Right lung (tissue), 10 donors: ENCODE measurements at places on chromosomes 6 and 20.

DNA sequence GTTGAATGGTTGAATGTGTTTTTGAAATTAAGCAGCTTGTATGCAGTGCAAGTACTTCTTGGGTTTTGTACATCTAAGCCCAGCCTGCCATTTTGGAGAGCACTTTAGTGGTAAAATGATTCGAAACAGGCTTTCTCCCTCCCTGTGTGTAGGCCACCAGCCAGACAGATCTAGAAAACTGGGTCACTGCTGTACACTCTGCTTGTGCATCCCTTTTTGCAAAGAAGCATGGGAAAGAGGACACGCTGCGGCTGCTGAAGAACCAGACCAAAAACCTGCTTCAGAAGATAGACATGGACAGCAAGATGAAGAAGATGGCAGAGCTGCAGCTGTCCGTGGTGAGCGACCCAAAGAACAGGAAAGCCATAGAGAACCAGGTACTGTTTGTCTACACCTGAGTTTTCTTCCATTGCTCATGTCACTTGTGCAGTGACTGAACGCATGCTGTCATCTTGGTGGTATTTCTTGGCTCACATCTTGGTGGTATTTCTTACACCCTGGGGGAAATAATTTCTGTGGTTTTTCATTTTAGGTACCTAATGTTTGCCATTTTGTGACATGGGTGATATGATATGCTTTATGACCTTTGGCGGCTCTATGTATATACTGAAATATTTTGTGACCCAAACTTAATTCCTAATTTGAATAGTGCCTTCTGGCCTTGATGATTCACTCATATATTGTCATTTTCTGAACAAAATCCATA is 115.7 kb upstream of the CLDN20 start:
- no peak for DNase-seq

DNA sequence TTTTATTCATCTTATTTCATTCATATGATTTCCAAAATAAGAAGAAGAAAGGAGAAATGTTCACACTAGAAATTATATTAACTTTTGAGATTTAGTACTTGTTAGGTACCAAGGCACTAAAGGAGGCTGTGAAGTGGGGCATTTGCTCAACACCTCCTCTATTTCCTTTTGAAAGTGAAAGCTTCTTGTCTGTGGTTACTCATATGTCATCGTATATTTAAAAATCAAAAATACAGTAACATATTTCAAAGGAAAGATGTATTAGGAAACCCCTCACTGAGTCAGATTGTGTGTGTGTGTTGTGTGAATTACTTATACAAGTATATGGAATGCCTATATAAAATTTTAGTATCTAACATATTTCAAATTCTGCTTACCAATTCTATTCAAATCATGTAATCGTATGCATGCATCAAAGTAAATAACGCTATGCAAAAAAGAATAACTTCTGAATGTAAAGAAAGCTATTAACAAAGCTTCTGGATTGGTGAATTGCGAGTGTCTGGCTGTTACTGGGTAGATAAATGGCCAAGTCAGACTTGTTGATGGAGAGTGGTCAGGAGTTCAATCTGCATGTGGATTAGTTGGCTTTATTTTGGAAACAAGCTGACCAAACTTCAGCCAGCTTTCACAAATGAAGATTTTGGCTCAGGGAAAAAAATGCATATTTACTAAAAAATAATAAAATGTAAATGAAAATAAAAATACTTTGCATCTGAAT is 70.9 kb downstream of the PACRG start:
- DNase-seq, result no peak

- peak; percentile 44 for DNase-seq
These were observed 18.2 kb downstream of the GPX5 start for GRCh38 chr6:28543651-28544610.

- DNase-seq, result peak; percentile 19
These were observed 2.4 kb downstream of the MTCL3 start for GRCh38 chr6:127516662-127517273.

DNA sequence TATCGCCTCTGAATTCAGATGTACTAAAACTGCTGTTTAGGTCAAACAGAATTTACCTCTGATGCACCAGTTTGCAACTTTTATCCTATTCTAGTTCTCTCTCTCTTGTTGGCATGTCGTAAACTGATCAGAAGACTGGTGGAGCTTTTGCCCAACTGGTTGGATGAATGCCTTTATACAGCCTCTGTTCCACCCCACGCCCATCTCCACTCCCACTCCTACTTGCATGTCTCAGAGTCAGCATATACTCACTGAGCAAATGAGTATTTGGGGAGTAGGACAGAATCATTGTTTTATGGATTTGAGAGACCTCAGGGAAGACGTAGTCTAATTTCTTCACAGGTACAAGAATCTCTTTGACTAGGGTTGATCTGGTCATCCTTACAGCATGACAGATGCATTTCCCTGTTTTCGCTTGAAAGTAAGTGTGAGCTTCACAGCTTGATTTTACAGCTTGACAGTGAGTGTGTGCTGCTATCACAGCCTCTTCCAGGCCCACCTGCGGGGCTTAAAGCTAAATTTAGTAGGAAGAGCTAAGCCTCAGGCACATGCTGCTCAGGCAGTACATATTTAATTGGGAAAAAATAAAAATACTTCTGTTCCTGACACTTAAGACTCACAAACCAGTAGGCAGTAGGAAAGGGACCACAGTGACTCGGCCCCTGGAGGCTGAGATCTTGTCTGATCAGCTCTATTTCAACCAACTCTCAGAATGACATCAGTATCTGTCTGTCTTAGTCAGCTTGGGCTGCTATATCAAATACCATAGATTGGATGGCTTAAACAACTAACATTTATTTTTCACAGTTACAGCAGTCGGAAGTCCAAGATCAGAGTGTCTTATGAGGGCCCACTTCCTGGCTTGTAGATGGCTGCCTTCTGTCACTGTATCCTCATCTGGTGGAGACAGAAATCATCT is 30.4 kb downstream of the TRMT6 start:
- DNase-seq, result no peak

DNA sequence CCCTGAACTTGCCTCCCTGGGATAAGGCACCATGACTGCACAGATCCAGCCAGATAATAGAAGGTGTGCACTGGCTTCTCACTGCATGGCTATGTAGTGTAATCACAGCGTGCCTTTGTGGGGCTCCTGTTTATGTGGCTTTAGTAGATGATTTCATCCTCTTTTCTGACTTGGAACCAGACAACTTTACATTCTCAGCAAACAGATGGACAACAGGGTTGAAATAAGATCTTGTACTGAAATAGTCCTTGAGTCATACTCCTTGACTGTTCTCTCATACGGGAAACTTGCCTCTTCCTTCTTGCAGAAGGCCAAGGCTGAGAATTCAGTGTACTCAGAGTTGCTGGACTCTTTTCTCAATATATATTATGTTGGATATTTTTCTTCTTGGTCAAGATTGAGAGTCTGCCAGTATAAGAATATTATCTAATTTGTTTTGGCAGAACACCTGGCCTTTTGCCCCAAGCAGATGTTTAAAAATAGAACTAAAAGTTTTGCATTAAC is 25.0 kb upstream of the RNF144B start:
- no peak for DNase-seq

- DNase-seq, result no peak
These were observed 104.4 kb downstream of the NCR2 start for GRCh38 chr6:41439524-41440418.

DNA sequence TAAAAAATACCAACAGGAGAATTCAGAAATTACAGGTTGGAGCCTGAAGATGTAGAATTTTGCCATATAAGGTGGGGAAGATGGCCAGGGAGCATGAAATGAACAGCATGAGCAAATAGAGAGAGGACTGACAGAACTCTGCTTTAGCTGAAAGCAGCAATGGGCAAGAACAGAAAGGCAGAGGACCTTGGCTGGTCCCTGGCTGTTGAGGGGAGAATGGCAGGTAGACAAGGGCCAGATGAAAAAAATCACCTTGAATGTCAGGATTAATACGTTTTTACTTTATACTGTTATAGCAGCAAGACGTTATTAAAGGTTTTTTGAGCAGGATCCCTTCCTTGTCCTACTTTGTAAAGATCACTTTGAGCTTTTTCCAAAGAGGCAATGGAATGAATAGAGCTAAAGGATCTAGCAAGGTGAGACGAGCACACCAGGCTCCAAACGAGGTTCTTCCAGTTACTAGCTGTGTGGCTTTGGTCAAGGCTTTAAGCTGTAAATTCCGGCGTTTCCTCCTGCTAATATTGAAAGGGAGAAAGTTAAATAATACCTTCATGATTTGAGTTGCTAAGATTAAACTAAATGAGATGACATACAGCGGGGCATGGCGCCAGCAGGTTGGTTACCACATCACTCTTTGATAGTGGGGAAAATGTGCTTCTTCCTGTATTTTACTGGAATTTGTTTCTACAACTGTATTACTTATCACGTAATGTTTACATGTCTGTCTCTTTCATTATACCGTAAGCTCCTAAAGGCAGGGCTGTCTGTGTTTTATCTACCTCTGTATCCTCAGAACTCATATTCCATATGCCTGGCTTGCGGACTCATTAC is 776 bp downstream of the PPIL1 start:
- no peak for DNase-seq

DNA sequence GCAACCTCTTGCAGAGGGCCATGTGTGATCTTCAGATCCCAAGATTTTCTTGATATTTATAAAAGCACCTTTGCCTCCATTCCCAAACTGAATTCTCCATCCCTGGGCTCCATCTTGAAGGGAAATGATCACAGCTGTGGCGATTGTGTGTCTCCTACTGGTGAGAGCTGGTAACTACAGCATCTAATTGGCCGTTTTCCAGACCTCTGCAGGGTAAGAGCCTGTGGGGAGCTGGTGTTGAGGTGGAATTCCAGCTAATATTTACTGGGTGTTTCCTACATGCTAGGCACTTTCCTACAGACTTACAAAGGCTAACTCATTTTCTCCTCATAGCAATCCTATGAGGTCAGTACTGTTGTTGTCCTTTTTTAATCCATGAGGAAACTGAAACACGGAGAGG is 59.2 kb upstream of the FNDC1 start:
- DNase-seq, result no peak

GRCh38 chr20:59422872-59423544 is 122.6 kb downstream of the EDN3 start:
- DNase-seq, result no peak

DNA sequence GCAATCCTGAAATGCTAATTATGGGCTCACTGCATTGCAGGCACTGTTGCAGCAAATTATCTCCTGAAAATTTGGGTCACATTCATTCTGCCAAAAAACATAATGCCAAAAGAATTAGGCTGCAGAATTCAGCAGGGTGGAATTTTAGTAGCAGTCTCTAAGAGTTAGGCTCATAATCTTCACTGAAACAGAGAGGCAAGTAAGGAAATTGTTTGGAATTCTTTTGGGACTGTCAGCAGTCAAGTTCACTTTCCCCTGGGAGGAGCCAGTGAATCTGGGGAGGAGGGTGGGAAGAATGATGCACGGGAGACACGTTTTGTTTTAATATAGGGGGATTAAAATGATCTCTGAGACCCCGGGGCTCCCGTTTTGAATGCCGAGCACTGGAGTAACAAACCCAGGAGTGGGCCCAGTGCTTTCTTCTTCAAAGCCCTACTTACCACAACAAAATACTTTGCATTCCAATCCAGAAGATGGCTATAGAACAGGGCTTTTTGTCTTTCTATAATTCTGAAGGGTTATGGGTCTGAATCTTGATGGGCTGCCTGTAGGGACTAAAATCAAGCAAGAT is 44.7 kb downstream of the SOBP start:
- no peak for DNase-seq

DNA sequence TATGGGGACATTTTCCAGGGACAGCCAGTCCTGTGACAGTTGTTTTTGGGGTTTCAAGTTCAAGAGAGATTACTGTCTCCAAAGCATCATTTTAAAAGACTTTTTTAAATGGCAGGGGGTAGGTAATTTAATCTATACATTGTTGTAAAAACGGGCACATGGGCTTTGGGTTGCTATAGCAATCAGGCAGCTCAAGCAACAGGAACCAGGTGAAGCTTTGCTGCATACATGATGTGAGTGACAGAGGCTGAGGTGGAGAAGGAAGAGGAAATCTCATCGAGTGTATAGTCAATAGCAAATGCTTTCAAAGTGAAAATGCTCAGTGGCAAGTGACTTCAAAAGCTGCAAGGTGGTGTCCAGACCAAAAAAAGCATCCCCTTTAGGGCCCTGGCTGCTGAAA is 277.4 kb upstream of the JAG1 start:
- no peak for DNase-seq

DNA sequence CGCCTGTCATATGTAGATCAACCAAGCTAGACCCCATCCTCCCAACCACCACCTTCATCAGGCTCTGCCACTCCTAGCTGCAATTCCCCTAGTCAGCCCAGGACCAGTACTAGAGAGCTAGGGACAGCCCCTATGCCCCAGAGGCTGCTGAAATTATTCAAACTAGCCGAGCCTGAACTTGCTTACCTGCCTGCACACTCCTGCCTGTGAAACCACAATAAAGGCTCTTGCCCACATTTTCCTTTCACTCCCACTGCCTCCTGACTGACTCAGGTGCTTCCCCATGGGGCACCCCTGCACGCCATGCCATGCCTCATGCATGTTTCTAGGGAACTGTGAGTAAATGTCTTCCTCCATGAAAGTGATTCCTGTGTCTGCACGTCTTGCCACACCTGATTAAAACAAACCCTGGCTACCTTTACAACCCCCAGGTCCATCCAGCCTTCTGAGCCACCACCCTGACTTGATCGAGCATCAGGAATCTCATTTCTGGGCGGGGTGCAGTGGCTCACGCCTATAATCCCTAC is 66.5 kb upstream of the IER3 start:
- no peak for DNase-seq

GRCh38 chr6:170263410-170263809 is 27.5 kb downstream of the DLL1 start:
- no peak for DNase-seq

GRCh38 chr6:14977747-14978382 is 268.0 kb upstream of the JARID2 start:
- no peak for DNase-seq

- no peak for DNase-seq
These were observed 32.1 kb upstream of the TGM2 start for GRCh38 chr20:38197217-38197616.

- no peak for DNase-seq
These were observed 122.8 kb downstream of the INSM1 start for GRCh38 chr20:20490673-20491072.

- peak; percentile 12 for DNase-seq
These were observed 44.0 kb downstream of the EFCAB8 start for GRCh38 chr20:32902456-32903420.

- no peak for DNase-seq
These were observed 5.6 kb downstream of the ADTRP start for GRCh38 chr6:11773013-11773412.

GRCh38 chr20:35586751-35587425 is 28.7 kb upstream of the SPAG4 start:
- no peak for DNase-seq
